ENCODE measurements at places on chromosomes 2 and 18.

DNA sequence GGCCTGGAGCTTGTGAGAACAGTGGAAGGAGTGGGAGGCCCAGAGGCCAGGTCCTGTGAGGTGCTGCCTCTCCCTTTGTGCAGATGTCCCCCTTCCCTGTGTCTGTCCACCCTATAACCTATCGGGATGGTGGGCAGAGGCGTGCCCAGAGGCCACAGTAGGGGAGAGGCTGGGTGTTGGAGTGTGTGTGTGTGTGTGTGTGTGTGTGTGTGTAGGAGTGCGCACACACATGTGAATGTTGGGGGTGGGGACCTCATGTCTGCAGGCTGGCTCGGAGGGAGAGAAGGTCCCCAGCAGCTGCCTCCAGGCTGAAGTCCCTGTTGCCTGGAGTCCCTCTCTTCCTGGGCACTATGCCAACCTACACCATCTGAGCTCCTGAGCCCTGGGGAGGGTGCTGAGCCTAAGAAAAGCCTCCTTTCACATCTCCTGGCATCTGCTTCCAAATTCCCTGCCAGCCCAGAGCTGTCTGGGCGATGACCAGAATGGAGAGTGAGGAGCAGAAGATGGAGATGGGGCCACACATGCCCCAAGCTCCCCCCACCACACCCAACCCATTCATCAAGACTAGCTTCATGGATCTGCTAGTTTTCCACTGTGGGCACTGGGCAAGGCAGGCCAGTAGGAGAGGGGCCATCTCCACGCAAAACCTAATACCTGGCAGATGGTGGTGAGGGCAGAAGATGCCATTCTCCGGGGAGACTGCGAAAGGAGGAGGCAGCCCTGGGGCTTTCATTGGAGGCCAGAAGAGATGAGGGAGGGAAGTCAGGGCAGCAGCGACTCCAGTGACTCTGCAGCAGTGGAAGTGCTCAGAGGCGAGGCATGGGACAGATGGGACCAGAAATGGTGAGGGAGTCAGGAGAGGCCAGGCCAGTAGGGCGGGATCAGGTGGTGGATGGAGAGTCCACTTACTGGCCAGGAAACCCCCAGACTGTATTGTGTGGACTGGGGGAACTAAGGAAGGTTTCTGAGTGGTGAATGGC is 20.3 kb downstream of the KCNK3 start:
- no peak for DNase-seq

DNA sequence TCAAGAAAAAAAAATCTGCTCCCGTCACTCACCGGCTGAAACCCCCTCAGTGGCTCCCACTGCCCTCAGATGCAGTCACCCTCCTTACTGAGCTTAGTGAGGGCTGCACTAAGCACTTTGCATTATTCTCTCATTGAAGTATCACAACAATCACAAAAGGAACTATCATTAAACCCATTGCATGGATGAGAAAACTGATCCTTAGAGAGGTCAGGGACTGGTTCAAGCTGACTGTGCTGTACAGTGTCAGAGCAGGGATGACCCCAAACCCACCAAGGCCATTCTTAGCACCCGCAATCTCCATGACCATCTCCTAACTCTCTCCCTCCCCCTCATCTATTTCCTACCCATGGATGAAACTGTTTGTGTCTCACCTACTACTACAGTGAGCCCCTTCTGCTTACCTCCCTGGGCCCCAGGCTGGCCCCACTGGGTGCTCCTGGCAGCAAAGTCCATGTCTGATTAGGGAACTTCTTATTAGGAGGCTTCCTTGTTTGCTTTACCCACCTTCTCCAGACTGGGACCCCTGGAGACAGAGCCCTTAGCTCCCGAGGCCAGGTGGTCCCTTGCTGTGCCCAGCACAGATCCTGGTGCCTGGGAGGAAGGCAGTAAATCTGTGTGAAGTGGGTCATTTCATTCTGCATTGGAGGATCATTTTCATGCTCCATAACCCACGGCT is 139.3 kb upstream of the ID2 start:
- no peak for DNase-seq

DNA sequence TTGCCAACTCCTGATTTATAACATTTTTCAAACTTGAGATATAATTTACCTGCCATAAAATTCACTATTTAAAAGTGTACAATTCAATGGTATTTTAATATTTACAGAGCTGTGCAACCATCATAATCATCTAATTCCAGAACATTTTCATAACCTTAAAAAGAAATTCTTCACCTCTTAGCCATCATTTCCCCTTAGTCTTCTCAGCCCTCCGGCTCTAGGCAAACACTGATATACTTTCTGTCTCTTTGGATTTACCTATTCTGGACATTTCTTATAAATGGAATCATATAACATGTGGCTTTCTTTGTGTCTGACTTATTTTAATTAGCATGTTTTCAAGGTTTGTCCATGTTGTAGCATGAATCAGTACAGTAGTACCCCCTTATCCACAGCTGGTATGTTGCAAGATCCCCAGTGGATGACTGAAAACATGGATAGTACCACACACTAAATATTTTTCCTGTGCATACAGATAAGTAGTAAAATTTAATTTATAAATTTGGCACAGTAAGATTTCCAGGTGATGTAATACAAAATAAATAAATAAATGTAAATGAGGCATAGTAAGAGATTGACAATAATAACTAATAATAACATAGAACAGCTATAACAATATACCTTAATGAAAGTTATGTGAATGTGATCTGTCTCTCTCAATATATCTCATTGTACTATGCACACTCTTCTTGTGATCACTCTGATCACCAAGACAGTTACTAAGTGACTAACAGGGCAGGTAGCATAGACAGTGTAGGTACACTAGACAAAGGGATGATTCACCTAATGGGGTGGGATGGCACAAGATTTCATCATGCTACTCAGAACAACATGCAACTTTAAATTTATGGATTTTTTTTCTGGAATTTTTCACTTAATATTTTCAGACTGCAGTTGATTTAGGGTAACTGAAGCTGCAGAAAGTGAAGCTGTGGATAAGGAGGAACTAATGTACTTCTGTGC is 73.1 kb downstream of the RAB3GAP1 start:
- DNase-seq: no peak

GRCh38 chr18:5463390-5463789 is 80.4 kb downstream of the EPB41L3 start:
- no peak for DNase-seq

GRCh38 chr2:211049321-211050018 is 493.1 kb downstream of the CPS1 start:
- DNase-seq: no peak

- DNase-seq: no peak
Observed at GRCh38 chr18:11529081-11529480, 80.3 kb upstream of the SLC35G4 start.

DNA sequence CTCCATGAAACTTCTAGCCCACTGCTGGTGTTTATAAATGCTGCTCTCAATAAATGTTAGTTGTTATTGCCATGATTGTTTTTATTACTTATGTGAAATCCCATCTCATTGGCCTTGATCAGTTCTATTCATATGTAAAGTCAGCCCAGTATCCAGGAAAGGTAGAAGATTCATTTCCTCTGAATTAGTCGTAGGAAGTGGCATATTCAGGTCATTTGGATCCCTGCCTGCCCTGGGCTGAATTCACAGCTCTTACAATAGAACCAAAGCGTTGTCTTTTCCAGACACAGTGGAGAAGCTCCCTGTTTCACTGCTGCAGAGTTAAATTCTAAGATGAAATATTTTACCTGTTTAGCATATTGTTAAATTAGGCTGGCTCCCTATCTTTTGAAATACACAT is 70.3 kb downstream of the MAIP1 start:
- no peak for DNase-seq

- no peak for DNase-seq
Observed at GRCh38 chr18:63578357-63578958, 8.7 kb upstream of the SERPINB13 start.

- DNase-seq: no peak
Observed at GRCh38 chr18:41714872-41715271, 240.2 kb upstream of the PIK3C3 start.

DNA sequence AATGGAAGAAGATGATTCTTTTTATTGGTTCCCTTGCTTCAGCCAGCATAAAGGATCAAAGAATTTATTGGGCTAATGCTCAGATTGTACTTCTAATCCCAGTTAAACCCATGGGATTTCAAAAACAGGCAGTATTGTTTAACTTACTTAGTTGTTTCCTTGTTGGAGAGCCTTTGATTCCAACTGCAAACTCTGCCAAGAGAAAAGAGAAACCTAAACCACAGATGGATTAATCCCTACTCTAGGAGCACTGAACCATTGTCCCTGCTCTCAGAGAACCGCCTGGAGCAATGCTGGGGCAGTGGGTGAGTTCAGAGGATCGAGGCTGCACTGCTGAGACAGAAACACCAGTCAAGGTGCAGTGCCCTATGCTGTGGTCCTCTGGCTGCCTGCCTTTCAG is 44.9 kb upstream of the SIGLEC15 start:
- DNase-seq: no peak

DNA sequence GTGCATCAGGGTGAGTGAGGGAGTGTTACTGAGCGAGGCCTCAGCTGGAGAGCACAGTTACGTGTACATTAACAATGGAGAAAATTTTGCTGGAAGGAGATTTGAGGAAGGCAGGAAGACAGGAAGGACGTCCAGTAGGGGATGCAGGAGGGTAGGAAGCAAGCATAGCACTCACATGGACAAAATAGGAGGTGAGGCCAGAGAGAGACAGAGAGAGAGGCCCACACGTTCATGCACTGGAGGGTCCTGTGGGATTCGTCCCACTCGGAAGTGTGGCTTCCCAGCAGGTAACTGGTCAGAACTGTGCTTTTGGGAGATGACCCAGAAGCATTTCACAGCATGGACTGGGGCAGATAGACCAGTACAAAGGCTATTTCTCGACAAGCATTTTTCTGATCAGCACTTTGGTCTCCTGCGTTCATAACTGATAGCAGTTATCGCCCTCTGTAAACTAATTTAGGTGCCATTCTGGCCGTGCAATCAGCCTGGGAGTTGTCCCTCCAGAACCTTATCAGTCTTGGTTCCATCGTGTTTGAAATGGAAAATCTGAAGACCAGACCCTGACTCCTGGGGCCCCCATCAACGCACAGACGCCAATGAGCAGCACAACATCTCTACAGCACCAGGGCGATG is 5.7 kb downstream of the LCT start:
- no peak for DNase-seq

- no peak for DNase-seq
Observed at GRCh38 chr2:74104839-74105238, 42.9 kb downstream of the BOLA3 start.

DNA sequence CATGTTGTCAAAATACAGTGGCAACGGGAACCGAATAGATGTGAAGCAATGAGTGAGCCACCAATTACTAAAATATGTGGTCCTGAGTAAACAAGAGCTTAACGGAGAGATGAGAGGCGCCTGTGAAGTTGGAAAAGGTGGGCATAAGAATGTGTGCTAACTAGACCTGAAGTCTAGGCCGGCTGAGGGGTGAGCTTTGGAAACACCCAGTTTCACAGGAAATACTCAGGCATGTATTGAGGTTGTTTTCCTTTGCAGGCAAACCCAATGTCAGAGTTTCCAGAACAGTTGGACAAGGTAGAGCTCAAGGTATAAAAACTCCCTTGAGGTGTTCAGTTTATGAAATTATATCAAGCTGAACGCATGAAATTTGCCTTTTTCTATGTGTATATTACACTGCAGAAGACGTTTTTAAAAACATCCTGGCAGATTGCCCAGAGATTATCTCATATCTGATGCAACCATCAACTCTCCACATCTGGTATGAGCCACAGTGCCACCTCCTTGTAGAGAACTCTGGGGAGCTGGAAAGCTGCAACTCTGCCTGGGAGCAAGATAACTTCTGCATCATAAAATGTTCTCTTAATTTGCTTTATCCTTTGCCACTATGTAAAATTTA is 3.9 kb upstream of the WDSUB1 start:
- no peak for DNase-seq

DNA sequence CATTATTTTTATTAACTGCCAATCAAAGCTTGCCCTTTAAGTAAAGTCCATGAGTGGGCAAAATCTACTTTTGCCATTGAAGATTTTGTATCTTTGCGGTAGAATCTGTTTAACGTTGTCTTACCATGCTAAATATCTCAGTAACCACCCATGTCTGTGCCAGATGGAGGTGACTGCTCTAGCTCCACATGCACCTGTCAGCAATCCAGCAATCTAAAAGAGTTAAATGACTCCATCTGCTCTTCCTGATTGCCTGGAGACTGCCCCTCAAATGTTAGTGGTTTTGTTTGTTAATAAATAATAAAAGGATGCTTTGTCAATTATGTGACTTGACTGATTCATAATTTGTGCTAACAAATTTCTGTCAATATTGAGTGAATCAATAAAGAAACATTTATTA is 141.7 kb downstream of the RBM43 start:
- DNase-seq: no peak

- no peak for DNase-seq
Observed at GRCh38 chr2:121539750-121540469, 9.2 kb downstream of the RNU4ATAC start.

DNA sequence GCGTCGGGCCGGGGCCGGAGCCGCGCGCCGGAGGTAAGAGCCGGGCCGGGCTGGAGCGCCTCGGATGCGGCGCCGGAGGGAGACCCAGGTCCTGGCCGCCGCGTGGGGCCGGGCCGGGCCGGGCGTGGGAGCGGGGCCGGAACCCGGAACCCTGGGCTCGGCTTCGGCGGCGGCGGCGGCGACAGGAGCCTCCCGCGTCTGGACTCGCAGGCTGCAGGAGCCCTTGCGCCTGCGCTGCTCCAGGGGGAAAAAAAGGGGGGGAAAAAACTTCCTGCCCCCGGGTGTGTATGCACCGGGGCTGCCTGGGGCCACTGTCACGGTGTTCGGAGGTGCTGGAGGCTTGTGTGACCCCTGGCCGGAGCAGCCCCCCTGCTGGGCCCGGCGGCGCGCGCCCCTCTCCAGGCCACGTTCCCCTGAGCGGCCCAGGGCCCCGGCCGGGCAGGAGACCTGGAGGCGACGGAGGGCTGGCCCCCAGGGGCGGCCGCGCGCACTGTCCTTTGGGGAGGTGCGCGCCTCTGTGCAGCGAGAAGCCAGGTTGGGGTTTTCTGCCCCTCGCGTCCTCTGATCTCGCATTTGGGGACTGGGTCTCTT is 864 bp downstream of the KLHL29 start:
- no peak for DNase-seq

- no peak for DNase-seq
Observed at GRCh38 chr2:196670342-196670741, 30.8 kb downstream of the CCDC150 start.

GRCh38 chr18:13612196-13612997 is 114.0 kb downstream of the FAM210A start:
- DNase-seq: peak; percentile 62

DNA sequence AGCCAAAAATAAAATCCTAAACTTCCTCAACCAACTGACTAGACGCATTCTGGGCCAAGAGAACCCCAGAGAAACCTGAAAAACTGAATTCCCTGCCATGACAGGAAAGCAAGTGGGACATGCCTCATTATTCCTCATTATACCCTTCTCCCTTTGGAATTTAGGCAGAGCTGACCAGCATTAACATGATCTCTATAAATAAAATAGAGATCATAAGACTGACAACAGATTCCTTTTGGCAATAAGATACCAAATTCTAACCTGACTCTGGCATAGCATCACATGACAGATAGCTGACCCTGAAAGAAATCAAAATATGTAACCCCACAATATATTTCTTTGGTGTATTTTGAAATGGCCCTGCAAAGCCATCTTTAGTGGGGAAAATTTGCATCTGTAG is 277.8 kb upstream of the SLC14A2 start:
- no peak for DNase-seq

GRCh38 chr18:61842146-61842545 is 50.7 kb downstream of the RNF152 start:
- DNase-seq: no peak

All from stimulated activated CD4-positive, alpha-beta T cell treated with anti-CD3 and anti-CD28 coated beads, Interleukin-12 subunit alpha, Interleukin-12 subunit beta, amount 100 ng/mL, for 48 hours (primary cell).